Heart right ventricle (tissue), 16 donors: ENCODE measurements at places on chromosomes 7 and 10. TPM values are rescaled to one million over a fixed set of nuclear protein-coding genes. Genes with fewer than 3 reads are reported as not detected.

DNA sequence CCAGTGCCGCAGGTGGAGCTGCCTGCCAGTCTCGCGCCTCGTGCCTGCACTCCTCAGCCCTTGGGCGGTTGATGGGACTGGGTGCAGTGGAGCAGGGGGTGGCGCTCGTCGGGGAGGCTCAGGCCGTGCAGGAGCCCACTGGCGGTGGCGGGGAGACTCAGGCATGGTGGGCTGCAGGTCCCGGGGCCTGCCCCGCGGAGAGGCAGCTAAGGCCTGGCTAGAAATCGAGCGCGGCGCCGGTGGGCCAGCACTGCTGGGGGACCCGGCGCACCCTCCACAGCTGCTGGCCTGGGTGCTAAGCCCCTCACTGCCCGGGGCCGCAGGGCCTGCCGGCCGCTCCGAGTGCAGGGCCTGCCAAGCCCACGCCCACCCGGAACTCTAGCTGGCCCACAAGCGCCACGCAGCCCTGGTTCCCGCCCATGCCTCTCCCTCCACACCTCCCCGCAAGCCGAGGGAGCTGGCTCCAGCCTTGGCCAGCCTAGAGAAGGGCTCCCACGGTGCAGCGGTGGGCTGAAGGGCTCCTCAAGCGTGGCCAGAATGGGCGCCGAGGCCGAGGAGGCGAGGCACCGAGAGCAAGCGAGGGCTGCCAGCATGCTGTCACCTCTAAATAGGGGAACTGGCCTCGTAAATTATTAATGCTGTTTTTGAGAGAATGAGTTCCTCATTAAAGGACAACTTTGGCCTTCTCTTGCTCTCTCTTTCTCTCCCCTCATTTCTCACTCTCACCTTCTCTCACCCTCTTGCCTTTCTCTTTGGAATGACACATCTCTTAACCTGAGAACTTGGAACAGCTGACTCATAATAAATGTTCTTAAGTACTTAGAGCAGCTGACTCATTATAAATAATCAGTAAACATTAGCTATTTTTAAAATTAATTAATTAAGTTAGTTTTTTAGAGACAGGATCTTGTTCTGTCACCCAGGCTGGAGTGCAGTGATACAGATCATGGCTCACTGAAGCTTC is 4.9 kb downstream of the ACADSB start:
- no peak for DNase-seq

DNA sequence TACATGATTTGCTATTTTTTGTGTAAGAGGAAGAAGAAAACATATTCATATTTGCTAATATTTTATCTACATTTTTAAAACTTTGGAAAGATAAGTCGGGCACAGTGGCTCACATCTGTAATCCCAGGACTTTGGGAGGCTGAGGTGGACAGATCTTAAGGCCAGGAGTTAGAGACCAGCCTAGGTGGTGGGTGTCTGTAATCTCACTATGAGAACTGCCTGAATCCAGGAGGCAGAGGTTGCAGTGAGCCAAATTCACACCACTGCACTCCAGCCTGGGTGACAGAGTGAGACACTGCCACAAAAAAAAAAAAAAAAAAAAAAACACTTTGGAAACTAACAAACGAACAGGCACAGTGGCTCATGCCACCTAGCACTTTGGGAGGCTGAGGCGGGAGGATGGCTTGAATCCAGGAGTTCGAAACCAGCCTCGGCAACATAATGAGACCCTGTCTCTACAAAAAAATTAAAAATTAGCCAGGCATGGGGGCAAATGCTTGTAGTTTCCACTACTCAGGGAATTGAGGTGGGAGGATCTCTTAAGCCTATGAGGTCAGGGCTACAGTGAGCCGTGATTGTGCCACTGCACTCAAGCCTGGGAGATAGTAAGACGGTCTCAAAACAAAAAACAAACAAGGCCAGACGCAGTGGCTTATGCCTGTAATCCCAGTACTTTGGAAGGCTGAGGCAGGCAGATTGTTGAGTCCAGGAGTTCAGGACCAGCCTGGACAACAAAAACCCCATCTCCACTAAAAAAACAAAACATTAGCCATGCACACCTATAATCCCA is 25.6 kb downstream of the HERC4 start:
- DNase-seq: no peak

GRCh38 chr10:110746254-110746826 is 102.2 kb downstream of the RBM20 start:
- peak; percentile 66 for DNase-seq

GRCh38 chr10:26543567-26544306 is 105.6 kb downstream of the APBB1IP start:
- no peak for DNase-seq

- DNase-seq: no peak
Observed at GRCh38 chr10:69929575-69929974, 123.1 kb upstream of the MACROH2A2 start.

The SMO gene
- total RNA-seq: 5.3 TPM
